ENCODE measurements at places on chromosomes 3 and 15.

DNA sequence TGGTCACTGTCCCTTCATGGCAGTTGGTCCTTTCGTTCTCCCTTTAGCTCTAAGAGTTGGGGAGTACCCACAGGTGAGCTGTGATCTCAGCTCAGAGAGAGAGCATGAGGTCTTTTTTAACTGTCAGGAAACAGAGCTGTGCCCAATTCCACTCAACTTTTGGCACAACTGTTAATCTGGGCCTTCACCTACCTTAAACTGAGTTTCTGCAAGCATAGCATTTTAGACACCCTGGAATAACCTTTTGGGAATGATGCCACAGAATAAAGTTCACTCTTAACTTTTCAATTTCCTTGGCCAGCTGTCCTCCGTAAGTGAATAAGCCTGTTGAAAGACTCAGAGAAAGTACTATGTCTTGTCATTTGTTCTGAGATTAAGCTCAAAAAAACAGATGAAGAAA, 35.9 kb downstream of the TUBGCP4 start:
- DNase-seq = no peak

GRCh38 chr3:60028233-60028632, 978.4 kb upstream of the CFAP20DC start:
- DNase-seq = no peak

DNA sequence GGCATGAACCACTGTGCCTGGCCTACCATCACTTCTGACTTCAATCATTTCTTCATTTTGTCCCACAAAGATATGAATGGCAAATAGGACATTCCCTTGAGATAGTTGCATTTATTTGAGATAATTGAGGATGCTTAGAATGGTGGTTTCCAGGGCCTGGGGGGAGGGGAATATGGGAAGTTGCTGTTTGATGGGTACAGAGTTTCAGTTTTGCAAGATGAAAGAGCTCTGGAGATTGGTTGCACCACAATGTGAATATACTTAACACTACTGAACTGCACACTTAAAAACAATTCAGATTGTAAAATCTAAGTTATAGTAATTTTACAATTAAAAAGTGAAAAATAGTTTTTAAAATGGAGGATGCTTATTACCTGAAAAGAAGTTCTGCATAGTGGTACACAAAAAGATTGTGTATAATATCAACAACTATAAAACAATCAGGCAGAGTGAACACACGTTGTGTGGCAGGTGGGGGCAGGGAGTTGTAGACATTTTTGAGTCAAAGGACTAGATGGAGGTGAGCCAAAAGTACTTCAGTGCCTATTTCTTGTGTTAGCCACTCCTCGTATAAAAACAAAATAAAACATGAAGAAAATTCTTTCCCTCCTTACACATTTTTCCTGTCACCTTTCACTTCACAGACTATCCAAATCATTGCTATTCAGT, 18.5 kb upstream of the RIOX2 start:
- no peak for DNase-seq

- no peak for DNase-seq
These were observed 51.2 kb downstream of the GRK7 start for GRCh38 chr3:141814375-141814774.

- no peak for DNase-seq
These were observed 93.4 kb downstream of the FNDC3B start for GRCh38 chr3:172132721-172133311.

- no peak for DNase-seq
These were observed 180.7 kb upstream of the TTC14 start for GRCh38 chr3:180421221-180421620.

GRCh38 chr3:99666201-99666600, 27.8 kb downstream of the COL8A1 start:
- no peak for DNase-seq

DNA sequence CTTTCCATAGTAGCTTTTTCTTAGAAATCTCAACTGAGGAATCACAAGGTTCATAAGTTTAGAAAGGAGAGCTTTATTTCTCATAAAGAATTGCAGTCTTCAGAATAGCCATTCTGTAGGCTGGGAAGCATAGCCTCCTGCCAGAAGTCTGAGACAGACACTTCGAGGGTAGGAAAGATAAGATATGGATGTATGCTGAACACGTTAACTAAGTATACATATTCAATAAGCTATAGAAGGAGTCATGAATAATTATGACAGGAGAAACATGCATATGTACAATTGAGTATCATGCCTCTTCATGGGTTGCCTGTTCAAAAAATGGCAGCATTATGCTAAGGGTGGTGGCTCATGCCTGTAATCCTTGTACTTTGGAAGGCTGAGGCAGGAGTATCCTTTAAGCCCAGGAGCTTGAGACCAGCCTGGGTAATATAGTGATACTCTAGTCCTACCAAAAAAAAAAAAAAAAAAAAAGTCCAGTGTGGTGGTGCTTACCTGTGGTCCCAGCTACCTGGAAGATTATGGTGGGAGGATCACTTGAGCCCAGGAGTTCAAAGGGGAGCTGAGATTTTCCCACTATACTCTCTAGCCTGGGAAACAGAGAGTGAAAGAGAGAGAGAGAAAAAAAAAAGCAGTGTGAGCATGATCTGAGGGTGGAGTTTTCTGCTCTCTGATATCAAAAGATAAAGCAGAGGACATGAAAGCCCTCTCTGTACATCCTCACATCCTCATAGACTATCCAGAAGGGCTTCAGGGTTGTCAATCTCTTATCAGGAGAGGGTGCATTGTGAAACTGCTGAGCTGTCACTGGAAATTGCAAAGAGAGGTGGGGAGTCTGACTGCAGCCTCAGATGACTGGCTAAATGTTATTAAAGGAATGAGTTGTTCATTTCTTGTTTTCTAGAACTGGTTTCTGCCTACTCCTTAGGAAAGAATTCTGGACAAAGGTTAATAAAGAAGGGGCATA, 23.6 kb upstream of the CADPS start:
- DNase-seq = no peak

GRCh38 chr3:194870394-194871110, 184.9 kb downstream of the FAM43A start:
- no peak for DNase-seq

DNA sequence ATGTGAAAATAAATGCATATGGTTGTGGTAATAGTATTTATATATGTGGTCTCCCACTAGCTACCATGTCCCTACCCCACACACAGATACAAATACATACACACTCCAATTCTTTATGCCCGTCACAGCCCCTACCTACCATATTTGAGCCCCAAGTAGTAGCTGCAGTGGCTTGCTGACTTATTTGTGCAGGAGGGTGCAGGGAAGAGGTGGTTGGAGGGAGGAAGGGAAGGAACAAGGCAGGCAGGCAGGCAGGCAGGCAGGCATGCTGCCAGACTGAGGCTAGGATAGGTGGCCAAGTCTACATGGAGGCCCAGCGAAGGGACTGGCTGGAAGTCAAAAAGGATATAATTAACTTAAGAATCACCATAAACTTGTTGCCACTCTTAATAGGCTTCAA, 82.9 kb downstream of the SCN11A start:
- DNase-seq = no peak
